ENCODE measurements at places on chromosomes 3 and 15.

DNA sequence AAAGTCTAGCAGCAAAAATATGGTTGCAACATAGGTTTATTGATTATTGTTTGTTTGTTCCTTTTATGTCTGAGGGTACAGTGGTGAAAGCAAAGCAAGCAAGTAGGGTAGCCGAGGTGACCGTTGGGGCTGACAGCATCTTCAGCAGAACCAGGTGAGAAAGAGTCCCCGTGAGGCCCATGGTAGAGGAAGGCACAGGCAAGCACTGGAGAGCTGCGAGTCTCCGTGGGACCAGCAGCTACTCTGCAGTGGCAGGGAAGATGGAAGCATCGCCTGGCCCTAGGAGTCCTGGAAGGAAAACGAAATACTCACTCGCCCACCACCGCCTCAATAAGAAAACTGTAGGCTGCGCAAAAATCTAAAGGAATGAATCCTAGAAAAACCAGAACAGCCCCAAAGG is 25.3 kb upstream of the GABRA5 start:
- no peak for DNase-seq

DNA sequence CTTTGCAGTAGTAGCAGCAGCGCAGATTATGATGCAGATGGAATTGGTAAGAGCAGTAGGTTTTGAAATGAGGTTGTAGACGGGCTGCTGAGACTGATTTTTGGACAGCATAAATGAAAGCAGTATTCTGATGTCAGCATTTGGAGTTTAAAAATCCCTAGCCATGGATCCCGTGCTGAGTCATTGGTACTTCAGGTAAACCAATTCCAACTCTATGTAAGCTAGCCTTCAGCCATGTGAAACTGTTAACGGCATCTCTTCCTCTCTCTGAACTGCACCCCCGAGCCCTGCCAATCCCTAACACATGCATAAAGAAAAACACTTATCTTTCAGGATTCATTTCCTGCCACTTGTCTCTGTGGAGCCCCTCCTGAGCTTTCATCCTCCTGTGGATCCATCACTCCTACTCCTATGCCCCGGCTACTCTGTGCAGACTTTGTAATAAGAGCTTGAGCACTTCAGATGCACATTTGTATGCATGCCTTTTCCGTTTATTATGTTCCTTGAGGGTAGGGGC is 119.0 kb downstream of the AKAP13 start:
- no peak for DNase-seq

GRCh38 chr15:68548364-68548763 is 30.4 kb upstream of the CORO2B start:
- DNase-seq = no peak

GRCh38 chr3:14320219-14320618 is 82.2 kb upstream of the SLC6A6 start:
- DNase-seq = no peak

DNA sequence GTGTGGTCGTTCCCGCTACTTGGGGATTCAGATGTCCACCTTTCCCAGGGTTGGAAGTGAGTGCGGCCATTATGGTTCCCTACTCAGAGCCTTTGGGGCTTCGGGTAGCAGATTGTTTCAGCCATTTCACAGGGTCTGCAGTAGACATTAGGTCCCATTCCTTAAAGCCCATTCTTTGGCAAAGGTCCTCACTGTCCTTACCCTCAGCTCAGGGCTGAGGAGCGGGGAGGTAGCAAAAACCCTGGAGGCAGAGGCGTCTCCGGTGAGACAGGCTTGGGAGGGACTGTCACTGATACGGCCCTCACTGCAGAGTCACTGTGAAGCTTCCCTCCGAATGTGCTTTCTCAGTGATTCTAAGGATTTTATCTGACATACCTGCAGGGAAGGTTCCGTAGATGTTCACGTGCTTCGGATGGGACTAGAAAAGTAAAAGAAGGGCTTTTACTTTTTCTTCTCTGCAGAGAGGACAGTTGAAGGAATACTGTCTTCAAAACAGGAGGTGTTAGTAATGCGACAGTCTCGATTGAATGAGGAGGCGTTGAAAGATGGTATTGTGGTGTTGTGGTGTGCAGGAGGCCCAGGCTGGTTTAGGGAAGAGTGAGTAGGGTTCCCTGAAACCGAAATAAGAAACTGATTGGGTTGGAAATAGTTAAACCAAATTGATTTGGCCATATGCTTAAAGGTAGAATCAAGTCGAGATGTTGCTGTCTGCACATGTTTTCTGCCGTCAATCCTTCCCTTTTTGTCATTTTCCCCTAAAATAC is 630 bp downstream of the ATP6V1A start:
- peak; percentile 8 for DNase-seq

DNA sequence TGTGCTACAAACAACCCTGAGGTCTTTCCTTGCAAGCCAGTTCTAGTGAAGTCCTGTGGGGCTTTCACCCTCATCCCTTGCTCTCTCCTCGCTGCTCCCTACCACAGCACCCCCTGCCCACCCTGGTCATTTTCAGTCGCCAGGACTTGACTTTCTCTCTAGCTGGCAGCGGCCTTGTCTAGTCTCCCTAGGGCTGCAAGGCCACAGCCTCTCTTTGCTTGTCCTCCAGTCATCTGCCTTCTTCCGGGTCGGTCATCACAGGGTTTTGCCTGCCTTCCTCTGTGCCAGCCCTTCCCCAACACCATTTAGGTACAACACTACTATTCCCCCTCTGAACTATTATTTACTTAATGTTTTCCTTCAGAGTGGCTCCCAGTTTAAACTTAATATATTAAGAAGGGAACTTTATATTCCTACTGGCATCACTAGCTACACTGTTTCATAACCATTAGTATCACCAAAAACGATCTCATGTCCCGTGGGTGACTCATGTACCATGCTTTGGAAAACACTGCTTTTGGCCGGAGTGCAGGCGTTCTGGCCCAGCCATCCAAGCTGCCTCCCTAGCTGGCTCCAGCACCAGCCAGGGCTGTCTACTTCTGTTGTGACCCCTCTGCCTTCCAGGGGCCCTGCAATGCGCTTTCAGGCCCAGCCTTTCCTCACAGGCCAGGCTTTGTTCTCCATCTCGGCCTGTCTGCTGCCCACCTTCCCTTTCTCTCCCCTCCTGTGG is 21.4 kb downstream of the FAH start:
- DNase-seq = no peak

GRCh38 chr15:39885099-39885777 is 34.8 kb downstream of the GPR176 start:
- no peak for DNase-seq

DNA sequence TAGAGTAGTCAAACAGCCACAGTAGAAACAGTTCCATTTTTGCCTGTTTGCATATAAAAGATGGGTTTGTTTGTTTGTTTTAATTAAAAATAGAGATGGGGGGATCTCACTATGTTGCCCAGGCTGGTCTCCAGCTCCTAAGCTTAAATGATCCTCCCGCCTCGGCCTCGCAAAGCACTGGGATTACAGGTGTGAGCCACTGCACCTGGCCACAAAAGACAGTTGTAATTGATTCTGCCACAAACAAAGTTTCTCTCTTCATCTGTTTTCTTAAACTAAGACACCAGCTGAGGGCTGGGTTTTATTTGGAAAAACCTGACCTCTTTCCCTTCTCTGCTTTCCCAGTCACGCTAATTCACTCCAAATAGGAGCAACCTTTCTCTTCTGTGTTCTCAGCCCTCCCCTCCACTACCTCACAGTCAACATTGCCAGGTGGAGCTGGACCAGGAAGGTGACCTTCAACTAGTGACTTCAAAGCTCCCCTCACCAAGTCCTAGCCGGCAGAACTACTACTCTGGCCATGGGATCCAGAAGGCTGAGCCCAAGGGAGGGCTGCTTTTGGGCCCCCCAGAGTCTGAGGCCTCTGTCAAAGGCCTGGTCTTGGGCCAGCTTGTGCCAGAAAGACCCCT is 1.5 kb upstream of the IDH2 start:
- DNase-seq = no peak

DNA sequence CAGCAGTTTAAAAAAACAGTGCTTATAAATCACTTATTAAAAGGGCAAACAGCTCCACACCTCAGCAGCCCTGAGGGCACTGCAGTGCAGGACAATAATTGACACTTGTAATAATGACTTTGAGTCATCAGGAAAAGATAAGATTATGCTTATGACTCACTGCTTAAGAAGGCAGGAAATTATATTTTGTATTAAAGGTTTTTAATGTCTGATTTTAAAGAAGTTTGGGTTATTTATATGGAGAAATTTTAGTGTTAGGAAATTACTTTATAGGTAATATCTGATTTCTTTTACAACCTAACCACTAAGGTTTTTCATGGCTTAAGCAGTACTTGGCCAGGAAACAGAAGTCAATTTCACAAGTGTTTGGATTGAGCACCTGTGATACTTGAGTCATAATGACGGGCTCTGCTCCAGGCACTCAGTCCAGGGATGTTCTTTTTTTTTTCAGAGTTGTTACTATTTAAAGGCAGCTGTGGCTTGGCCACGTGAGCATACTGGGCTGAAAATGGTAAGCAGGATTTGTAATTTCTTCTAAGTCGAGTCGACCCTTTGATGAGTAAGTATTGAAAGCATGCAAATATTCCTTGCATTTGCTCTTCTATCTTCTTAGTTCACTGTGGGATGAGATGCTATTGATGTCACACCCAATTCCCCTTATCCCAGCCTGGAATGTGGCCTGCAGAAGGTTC is 21.6 kb upstream of the SLC6A20 start:
- no peak for DNase-seq

GRCh38 chr3:16692486-16693344 is 87.5 kb upstream of the DAZL start:
- no peak for DNase-seq

- DNase-seq = no peak
These were observed 5.1 kb upstream of the KLHL40 start for GRCh38 chr3:42680271-42680670.

- DNase-seq = no peak
These were observed 25.2 kb downstream of the RAB5A start for GRCh38 chr3:19972054-19972453.

DNA sequence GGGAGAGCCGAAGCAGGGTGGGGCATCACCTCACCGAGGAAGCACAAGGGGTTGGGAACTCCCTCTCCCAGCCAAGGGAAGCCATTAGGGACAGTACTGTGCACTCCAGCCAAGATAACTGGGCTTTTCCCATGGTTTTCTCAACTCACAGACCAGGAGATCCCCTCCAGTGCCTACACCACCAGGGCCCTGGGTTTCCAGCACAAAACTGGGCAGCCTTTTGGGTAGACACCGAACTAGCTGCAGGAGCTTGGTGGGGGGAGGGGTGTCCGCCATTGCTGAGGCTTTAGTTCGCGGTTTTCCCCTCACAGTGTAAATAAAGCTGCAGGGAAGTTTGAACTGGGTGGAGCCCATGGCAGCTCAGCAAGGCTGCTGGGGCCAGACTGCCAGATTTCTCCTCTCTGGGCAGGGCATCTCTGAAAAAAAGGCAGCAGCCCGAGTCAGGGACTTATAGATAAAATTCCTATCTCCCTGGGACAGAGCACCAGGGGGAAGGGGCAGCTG is 129.6 kb upstream of the LMCD1 start:
- no peak for DNase-seq

GRCh38 chr15:92417716-92418115 is 24.0 kb downstream of the ST8SIA2 start:
- DNase-seq = no peak

DNA sequence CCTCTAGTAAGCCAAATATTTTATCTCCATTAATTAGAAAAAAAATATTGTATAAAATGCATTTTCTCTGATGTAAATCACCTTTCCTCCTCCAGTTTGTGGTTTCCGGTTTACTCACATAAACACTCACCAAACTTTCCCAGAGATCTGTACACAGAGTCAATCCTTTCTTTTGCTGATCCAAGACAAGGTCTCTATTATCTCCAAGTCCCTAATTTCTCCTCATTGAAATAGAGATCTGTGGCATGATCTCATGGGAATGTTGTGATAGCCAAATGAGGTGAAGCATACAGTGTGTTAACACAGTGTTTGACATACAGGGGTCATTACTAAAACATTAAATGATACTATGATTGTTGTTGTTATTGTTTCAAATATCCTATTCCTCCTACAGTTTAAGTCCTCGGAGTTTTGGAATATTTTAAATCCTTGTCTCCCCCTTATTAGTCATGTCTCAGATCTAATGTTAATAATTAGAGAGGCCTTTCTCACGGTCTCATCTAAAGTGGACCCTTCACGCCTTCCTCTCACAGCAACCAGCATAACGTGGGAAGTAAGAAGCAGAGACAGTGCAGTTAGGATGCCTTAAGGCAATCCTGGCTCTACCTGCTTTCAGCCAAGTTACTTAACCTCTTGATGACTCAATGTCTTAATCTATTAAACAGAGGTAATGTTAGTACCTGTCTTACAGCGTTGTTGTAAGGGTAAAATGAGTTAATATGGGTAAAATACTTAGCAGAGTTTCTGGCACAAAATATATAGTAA is 333.3 kb downstream of the GRM7 start:
- no peak for DNase-seq

- no peak for DNase-seq
These were observed 247.7 kb upstream of the GADL1 start for GRCh38 chr3:31142139-31142538.

DNA sequence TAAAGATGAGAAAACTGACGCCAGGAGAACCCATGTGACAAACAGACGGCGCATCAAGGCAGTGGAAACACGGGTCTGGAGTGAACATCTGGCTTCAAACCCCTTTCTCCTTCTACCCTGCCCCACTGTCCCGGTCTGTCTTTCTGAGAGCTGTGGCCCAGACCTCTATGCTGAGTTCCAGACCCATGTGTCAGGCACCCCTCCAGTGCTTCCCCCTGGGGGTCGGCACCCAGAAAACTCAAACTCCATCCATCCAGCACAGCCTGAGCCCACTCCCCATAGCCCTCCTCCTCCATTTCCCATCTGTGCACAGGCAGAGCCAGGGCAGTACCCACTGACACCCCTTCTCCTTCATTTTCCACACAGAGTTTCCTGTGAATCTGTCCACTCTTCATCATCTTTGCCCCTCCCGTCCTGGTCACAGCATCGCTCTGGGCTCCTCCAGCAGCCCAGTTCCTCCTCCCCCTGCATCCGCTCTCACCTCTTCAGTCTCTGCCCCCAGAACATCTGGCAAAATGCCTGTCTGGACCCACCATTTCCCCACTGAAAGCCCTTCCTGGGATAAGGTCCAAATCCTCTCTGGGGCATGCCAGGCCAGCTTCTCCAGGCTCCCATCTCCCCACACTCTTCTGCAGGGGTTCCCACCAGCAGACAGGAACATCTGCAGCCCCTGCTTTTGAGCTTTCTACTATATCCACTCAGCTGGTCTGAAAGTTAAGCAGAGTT is 2.9 kb downstream of the FAM240A start:
- no peak for DNase-seq

- DNase-seq = no peak
These were observed 34.9 kb downstream of the AMOTL2 start for GRCh38 chr3:134339331-134339730.

- DNase-seq = no peak
These were observed 109.7 kb downstream of the MFSD1 start for GRCh38 chr3:158911586-158911985.

- peak; percentile 15 for DNase-seq
These were observed 26.4 kb upstream of the HERC1 start for GRCh38 chr15:63860155-63860554.

- no peak for DNase-seq
These were observed 83.0 kb upstream of the PTX3 start for GRCh38 chr3:157353652-157354051.

GRCh38 chr15:80999623-81000036 is 1.1 kb upstream of the TLNRD1 start:
- peak; percentile 55 for DNase-seq
